Naive thymus-derived CD8-positive, alpha-beta T cell (primary cell): ENCODE measurements at places on chromosomes 1 and 21. TPM values are rescaled to one million over a fixed set of nuclear protein-coding genes. Genes with fewer than 3 reads are reported as not detected.
A peak's percentile ranks its signal among the peaks of the same experiment; 100 is the strongest.

Gene NUDT4B
- total RNA-seq: not detected

Gene CEP170
- 44.5 TPM for total RNA-seq

Gene RC3H1
- total RNA-seq: 52.9 TPM

Gene C1orf185
- total RNA-seq: not detected

Gene CASQ2
- total RNA-seq: not detected

Gene LDLRAD1
- total RNA-seq: not detected

Gene GJA4
- total RNA-seq: not detected

GRCh38 chr21:35077466-35077865, 28.4 kb upstream of the RUNX1 start:
- no peaks in the 10 kb centered on the region for H3K27me3 ChIP-seq
- H3K4me3 ChIP-seq: no peak overlapping the region
- no peaks in the 10 kb centered on the region for H3K36me3 ChIP-seq
- H3K27ac ChIP-seq: no peak overlapping the region

DNA sequence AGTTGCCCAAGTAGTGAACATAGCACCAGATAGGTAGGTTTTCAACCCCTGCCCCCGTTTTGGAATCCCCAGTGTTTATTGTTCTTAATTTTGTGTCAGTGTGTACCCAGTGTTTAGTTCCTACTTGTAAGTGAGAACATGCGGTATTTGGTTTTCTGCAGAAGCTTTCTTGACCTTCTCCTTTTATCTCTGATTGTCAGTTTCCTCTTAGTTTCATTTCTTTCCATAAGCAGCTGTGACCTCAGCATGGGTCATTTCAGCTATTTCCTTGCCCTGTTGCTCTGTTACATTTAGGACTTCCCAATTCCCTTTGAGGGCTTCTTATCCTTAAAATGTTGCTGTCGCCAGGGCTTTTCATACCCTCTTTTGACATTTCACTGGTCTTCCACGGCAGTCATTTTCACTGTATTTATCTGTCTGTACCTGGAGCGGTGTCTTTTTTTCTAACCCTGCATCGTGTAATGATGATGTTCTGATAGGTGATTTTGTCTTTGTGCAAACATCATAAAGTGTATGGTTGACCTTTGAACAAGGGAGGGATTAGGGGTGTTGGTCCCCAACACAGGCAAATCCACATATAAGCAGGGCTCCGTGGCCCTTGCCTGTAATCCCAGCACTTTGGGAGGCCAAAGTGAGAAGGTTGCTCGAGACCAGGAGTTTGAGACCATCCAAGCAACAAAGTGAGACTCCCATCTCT, 15.0 kb downstream of the ITSN1 start:
- H3K27ac ChIP-seq: no peak overlapping the region
- H3K4me3 ChIP-seq: no peak overlapping the region
- DNase-seq: no peak
- no peaks in the 10 kb centered on the region for H3K36me3 ChIP-seq

- H3K36me3 ChIP-seq: no peaks in the 10 kb centered on the region
- no peak overlapping the region for H3K4me3 ChIP-seq
- no peak for DNase-seq
- peaks cover 7% of the 10 kb centered on the region for H3K27me3 ChIP-seq
- no peak overlapping the region for H3K27ac ChIP-seq
- H3K4me1 ChIP-seq: peaks cover 4% of the 10 kb centered on the region
These were observed 158.7 kb upstream of the NR5A2 start for GRCh38 chr1:199868777-199869176.

GRCh38 chr1:228272831-228273571, 65.2 kb downstream of the OBSCN start:
- DNase-seq: no peak
- H3K4me1 ChIP-seq: peaks cover 22% of the 10 kb centered on the region
- H3K4me3 ChIP-seq: no peak overlapping the region
- H3K27me3 ChIP-seq: no peaks in the 10 kb centered on the region
- H3K27ac ChIP-seq: peak overlapping the region; percentile 61

- no peaks in the 10 kb centered on the region for H3K27me3 ChIP-seq
- H3K4me1 ChIP-seq: peaks cover 9% of the 10 kb centered on the region
- peaks cover 96% of the 10 kb centered on the region for H3K36me3 ChIP-seq
- H3K4me3 ChIP-seq: no peak overlapping the region
- H3K27ac ChIP-seq: no peak overlapping the region
These were observed 10.4 kb downstream of the KDM4A start for GRCh38 chr1:43660355-43660754.

GRCh38 chr1:68010090-68010489, 40.3 kb downstream of the DIRAS3 start:
- no peaks in the 10 kb centered on the region for H3K36me3 ChIP-seq
- no peak overlapping the region for H3K4me3 ChIP-seq
- DNase-seq: no peak

GRCh38 chr1:220962031-220962751, 82.9 kb downstream of the HLX start:
- peaks cover 2% of the 10 kb centered on the region for H3K27me3 ChIP-seq
- H3K36me3 ChIP-seq: peaks cover 8% of the 10 kb centered on the region
- no peak overlapping the region for H3K4me3 ChIP-seq
- DNase-seq: no peak
- no peaks in the 10 kb centered on the region for H3K4me1 ChIP-seq

DNA sequence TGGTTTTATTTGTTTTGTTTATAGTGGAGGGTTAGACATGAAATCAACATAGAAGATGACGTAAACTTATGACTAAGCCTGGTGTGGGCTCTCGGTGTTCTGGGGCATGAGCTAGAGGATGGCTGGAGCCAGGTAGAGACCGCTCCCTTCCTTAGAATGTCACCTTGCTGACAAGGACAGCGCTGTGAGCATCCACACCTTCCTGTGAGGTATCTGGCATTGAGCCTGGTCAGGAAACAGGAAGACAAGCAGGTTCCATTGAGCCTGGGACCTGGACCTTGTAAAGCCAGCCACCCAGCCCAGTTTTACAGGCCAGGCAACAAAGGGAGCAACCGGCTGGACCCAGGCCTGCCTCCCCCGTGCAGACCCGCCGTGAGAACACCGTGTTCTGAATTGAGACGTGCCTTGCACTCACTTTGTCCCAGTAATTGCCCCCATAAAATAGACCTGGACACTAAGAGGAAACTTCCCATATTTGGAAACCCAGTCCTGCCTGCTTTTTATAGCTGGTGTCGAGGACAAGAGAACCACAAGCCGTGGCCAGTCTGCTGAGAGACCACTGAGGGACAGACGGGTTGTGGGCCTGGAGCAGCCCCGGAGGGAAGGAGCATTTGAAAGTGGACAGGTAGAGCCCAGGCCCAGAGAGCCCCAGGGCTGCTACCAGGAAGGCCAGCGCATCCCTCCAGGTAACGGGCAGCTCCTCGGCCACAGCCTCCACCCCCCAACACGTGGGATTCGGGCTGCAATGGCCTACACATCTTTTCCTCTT, 78.0 kb downstream of the PDE9A start:
- H3K27me3 ChIP-seq: no peaks in the 10 kb centered on the region
- no peak for DNase-seq
- H3K4me3 ChIP-seq: no peak overlapping the region
- H3K4me1 ChIP-seq: peaks cover 13% of the 10 kb centered on the region
- H3K27ac ChIP-seq: no peak overlapping the region

- H3K4me1 ChIP-seq: no peaks in the 10 kb centered on the region
- no peak overlapping the region for H3K4me3 ChIP-seq
- peaks cover 21% of the 10 kb centered on the region for H3K27me3 ChIP-seq
- no peak for DNase-seq
These were observed 273.2 kb downstream of the NPHP4 start for GRCh38 chr1:5718831-5719632.

DNA sequence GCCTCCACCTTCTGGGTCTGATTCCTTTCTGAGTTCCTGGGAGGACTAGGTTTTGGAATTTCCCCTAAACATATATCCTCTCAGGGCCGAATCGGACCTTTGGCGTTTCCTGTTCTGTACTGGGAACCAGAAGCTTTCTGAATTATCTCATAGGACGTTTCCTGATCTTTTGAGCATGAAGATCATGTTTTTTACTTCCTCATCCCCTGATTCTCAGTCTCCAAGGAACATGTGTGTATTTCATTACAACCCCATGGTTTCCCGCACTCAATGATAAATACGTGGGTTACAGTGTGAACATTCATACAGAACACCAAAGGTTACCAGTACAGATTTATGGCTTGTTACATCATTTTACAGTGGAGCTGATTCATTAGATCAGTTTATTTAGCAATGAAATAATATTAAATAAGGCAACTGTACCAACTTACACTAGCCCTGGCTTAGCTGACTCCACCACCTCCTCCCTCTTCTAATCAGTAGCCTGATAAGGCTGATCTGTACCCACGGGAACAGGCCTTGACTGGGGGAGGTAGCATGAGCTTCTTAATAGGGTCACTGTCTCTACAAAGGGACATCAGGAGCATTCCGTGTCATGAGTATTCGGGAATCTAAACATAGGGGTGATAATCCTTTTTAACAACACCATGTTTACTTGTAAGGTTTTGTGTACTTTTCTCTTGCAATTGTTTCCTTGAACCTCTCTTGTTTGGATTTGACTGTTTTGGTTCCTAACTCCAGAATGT, 57.8 kb upstream of the ERRFI1 start:
- no peak overlapping the region for H3K27ac ChIP-seq
- H3K4me1 ChIP-seq: no peaks in the 10 kb centered on the region
- peaks cover 7% of the 10 kb centered on the region for H3K27me3 ChIP-seq

DNA sequence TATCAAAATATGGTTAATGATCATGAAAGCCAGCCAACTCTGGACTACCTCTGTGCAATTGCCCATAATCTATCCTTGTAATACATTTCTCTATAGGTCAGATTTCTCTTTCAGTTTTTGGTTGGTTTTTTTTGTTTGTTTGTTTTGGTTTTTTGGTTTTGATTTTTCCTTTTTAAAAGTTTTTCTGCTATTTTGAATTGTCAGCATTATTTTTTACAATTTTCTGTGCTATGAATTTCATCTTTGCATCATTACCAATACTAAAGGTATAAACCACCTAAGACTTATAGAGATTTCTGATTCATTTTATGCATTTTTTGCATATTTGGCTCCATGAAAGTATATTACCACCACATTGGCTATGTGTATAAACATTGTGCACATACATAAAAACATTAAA, 799.6 kb downstream of the ADGRL2 start:
- no peaks in the 10 kb centered on the region for H3K27me3 ChIP-seq
- no peak overlapping the region for H3K27ac ChIP-seq
- H3K4me3 ChIP-seq: no peak overlapping the region

GRCh38 chr1:180500689-180501088, 1.7 kb downstream of the ACBD6 start:
- peak overlapping the region; percentile 97 for H3K4me3 ChIP-seq
- no peak for DNase-seq

GRCh38 chr1:53482441-53483153, 23.4 kb downstream of the DMRTB1 start:
- peaks cover 42% of the 10 kb centered on the region for H3K27me3 ChIP-seq
- no peak overlapping the region for H3K4me3 ChIP-seq
- H3K36me3 ChIP-seq: no peaks in the 10 kb centered on the region

- peaks cover 14% of the 10 kb centered on the region for H3K4me1 ChIP-seq
- peaks cover 7% of the 10 kb centered on the region for H3K36me3 ChIP-seq
- peak overlapping the region; percentile 92 for H3K27ac ChIP-seq
- DNase-seq: no peak
- no peaks in the 10 kb centered on the region for H3K27me3 ChIP-seq
These were observed 25.3 kb downstream of the SLC30A7 start for GRCh38 chr1:100921110-100921706.
